ENCODE measurements at places on chromosomes 7 and 10.

- DNase-seq, result no peak
These were observed 382.7 kb upstream of the FOXK1 start for GRCh38 chr7:4299431-4299830.

DNA sequence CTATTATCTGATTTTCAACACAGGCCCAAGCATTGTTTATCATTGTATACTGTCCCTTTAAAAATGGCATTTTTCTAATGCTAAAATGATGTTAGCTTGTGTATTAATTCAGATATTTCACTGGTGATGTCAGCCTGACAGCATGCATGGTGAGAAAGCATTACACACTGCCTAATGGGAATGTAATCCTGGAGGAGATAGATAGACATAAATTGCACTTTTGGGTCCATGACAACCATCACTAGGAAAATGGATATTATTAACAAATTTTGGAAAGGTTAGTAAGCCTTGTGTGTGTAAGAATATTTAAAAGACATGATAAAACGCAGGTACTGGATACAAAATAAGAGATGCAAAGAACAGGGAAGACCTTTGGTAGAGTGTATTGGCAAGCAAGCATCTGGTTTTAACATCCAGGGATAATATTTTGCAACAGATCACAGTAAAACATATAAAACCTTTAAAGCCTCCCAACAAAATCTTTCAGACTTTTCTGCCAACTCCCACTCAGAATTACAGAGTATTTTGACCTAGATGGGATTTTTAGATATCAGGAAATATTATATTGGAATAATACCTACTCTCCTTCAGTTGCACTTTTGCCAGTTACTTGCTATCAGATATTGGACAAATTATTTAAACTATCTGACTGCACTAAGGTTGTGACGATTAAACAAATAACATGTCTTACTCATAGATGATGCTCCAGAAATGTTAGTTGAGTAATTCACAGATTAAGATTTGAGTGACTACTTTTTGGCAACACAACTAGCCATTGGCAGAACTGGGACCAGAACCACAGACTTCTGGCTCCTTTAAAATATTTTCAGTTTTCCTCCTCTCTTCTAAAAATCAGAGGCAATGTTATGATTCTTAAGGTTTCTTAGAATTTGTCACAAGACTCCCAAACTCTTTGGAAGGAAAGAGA is 291.6 kb upstream of the SEMA3C start:
- no peak for DNase-seq

DNA sequence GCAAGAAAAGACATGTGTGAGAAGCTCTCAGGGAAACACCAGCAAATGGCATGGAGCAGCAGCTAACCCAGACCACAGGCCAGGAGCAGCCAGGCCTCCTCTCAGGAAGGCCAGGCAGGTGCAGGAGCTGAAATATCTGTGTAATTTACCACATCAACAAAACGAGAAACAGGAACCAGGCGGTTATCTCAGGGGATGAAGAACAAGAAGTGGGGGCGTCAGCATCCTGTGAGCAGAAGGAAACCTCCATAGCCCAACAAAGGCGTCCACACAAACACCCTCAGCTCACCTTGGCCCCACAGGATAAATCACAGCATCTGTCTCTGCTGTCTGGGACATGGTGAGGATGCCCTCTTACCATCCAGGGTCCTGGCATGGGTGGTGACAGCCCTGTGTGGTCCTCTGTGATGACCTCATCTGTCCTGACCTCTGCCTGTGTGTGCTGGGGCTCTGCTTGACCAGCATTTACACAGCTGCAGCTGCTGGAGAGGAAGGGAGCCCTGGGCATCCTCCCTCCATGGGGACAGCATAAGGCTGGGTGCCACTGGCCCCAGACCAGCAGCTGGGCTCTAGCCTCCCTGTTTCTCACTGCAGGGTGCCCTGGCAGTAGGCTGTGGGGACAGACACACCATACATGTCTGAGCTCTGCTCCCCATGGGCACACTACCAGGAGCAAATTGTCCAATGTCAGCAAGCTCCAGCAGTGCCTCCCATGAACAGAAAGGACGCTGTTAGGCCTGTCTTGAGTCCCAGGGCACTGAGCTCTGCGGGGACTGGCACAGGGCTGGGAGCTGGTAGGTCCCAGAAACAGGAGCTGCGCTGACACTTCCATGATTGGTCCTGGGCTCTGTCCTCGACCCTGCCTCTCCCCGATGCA is 34.6 kb downstream of the ANXA8 start:
- no peak for DNase-seq

GRCh38 chr7:122847871-122848473 is 38.3 kb downstream of the CADPS2 start:
- DNase-seq, result no peak

- DNase-seq, result no peak
These were observed 65.1 kb upstream of the BET1 start for GRCh38 chr7:94069162-94069739.

DNA sequence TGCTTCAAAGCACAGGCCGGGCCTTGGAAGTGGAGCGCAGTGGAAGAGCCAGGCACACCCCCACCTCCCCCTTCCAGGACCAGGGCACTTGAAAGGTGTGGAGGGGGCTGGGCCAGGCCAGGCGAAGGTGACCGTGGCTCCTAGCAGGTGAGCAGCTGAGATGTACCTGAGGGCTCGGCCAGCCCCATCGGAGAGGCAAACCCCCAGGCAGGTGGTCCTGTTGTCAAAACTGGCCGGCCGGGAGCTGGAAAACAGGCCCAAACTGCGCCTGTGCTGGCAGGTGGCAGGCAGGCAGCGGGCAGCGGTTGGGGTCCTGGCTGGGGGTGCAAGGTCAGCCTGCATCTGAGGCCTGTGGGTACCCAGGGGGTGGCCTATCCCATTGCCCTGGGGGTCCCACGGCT is 96.4 kb upstream of the DNAAF5 start:
- no peak for DNase-seq

GRCh38 chr10:45076891-45077290 is 76.2 kb downstream of the ZNF22 start:
- no peak for DNase-seq

DNA sequence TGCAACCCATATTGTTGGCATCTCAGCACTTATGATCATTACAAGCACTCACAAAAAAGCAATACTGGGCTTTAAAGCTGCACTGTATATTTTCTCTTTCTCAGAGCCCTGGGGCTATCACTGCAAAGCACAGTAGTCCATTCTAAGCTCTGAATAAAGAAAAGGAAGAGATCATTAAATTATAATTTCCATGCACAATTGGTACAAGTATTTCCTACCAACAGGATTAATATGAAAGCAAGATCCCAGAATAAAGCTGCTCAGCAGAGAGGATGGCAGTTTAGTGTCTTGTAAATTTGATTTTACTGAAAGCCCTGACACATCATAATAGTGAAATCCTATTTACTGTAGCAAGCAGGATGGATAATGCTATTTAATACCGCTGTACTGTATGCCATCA is 205.3 kb downstream of the CHCHD3 start:
- no peak for DNase-seq

- no peak for DNase-seq
These were observed 77.5 kb upstream of the PDE1C start for GRCh38 chr7:32147546-32148268.

DNA sequence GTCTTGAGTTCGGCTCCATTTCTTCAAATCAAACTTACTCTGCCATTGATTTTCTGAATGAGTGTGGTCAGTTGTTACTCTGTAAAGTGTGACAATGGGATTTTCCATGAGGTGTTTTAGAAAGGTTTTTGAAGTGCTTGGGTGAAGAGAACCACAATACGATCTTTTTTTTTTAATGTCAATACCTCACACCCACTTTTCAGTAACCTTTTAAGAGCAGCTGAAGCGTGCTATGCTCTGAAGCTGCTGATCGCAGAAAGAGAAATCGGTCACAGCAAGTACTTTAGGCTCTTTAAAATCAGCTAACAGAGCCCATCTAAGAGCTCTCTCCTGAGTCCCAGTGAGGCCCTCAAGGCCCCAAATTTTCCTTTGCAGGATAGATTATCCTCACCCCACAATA is 34.4 kb upstream of the YAE1 start:
- no peak for DNase-seq

DNA sequence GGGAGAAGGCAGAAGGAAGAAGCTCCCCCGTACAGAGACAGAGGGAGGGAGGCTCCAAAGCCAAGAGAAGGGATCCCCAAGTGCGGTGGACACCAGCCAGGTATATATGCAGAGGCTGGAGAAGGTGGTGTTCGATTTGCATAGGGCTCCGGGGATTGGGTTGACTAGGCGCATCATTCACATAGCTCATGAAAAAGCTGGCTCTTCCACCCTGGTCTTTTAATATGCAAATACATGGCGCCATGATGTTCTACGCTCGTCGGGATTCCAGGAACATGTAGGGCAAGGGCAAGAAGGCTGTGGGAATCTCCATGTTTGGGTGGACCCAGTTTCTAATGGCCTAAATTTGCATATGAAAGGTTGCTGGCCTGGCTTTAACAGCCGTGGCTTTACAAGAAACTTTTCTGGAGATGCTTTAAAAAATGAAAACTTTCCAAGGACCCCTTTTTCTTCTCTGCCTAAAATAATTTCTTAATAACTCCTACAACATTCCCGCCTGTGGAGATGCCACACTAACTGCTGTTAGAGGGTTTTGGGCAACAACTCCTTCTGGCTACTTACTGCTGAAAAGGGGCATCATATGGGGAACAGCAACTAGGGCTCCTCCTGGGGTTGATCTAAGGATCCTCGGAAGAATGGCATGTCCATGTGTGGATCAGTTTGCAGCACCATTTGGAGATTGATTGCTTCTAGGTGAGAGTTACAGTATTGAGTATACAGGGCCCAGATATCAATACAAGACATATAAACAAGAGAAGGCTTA is 28.3 kb downstream of the C1GALT1 start:
- DNase-seq, result no peak

DNA sequence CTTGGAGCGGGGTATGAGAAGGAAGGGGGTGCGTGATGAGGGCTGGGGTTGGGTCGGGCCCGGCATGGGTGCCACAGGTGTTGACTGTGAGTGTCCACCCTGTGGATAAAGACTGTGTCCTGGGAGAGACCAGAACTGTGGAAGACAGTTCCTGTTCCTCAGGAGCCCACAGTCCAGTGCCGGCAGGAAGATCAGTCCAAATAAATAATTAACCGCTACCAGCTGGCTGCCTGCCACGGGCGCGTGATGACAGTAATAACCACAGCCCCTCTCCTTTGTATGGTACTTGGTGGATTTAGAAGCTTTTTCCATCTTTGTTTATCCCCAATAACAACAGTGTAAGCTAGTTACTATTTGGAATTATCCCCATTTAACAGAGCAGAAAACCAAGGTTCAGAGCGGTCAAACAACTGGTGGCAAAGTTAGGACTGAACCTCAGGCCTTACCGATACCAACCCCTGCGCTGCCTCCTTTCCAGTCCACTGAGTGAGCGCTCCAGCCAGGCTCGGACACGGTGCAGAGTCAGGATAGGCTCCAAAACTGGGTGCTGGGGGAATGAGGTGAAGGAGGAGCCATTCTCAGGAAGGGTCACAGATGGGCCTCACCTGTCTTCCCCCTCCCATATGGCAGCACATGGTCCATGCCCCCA is 5.1 kb downstream of the ZMIZ1 start:
- no peak for DNase-seq

- DNase-seq, result no peak
These were observed 82.4 kb downstream of the EBF3 start for GRCh38 chr10:129881641-129882040.

- DNase-seq, result no peak
These were observed 108.6 kb upstream of the SLC13A1 start for GRCh38 chr7:123308254-123308951.

DNA sequence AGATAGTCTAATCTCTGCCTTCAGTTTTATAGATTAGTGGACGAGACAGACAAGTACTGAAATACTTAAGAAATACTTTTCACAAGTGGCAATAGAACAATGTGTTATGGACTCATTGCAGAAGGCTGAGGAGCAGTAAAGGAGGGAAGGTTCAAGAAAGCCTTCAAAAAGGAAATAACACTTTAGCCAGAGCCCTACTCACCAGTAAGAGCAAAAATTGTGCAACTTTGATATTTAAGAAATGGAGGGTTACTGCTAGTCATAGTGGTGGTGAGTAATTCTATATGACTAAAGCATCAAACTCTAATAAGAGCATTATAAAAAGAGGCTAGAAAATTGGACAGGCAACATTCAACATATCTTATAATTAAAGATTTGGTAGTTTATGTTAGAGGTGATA is 28.8 kb downstream of the PTPN12 start:
- no peak for DNase-seq

- DNase-seq, result peak; percentile 36
These were observed 47.6 kb downstream of the TSPAN15 start for GRCh38 chr10:69498711-69499471.

- no peak for DNase-seq
These were observed 145.0 kb downstream of the PTPN20 start for GRCh38 chr10:47056247-47056510.

DNA sequence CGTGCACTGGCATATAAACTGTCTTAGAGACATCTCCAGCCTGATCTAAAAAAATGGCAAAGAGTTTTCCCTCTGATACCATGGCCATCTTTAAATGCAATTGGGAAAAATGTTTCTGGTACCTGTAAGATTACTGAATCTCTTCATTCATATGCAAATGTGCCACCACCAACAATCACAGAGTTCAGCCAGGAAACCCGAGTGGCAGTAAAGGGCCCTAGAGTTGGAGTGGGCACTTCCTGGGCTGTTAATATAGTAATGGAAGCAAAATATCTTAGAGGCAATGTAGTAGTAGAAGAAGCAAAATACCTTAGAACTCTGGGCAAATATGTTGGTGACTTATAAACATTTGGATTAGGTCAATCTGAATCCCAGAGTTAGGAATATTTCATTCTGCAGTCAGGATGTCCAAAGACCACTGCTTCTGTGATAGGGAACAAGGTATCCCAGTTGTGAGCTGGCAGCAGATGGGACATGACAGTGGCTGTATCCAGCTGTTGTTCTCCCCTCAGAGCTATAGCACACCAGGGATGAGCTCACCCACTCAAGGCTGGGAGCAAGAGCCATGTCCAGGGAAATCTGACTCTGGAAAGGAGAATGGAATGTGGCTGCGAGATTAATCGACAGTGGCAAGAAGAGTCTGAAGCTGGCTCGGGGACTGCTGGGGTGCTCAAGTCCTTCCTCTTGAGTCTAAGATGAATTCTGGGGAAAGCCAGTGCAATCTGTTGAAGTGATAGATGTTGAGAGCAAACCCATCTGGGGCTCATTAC is 332.1 kb downstream of the PHTF2 start:
- DNase-seq, result no peak

- DNase-seq, result no peak
These were observed 132.5 kb upstream of the EFCAB10 start for GRCh38 chr7:105713488-105714465.

- no peak for DNase-seq
These were observed 494.9 kb upstream of the AKR1E2 start for GRCh38 chr10:4331150-4331549.

DNA sequence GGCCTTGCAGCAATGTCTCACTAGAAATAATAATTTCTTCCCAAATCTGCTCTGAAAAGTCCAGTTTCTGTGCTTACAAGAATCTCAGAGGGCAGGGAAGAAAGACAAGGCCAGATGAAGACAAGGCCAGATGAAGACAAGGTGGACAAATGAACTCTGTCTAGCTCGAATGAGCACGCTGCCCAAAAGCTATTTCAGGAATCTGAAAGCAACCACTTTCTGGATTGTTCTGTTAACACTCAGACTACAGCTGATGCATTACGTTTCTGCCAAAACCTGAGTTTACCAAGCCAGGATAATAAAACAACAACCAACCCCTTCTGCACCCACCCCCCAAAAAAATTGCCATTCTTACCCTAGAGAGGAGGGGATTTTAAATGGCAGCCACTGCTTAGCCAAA is 1073.6 kb downstream of the SORCS3 start:
- no peak for DNase-seq

All from occipital lobe (tissue), 3 donors.